ENCODE measurements at places on chromosomes 6 and 20. TPM values are rescaled to one million over a fixed set of nuclear protein-coding genes. Genes with fewer than 3 reads are reported as not detected.
A peak's percentile ranks its signal among the peaks of the same experiment; 100 is the strongest.

The LTA gene
- total RNA-seq, result not detected

GRCh38 chr6:141531040-141531439 lies 601.7 kb upstream of the GJE1 start:
- no peak for DNase-seq

DNA sequence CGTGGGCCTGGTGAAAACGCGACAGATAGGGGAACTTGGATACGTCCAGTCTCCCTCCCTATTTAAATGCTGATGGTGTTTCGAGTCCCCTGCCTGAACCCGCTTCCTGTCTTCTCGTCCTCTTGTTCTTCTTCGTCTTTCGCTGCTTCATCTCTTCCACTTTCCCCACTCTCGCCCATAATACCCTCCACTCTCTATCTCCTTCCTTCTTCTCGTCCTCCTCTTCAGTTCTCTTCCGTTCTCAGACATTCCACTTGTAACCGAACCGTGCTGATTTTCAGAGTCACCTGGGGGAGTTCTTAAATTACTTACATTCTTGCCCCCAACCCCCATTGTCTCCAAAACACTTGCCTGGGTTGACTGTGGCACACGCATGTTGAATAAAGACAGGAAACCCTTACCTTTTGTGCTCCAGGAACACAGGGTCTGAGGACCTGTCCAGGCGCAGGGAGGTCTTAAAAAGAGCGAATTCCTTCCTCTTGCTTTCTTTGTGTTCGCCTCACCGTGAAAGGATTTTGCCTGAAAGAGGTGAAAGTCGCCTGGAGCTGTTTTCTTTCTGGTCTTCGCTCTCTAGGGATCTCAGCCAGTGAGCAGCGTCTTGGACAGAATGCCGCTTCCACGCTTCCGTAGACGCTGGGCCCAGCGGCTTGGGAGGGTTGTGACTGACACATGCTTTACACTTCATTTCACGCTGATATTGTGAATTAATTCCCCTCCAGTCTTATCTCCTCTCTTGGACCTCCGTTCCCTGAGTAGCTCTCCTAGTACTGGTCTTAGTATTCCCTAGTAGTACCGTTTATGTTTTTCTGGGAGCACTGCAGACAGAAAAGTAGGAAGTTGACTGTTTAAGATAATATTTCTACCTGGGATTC lies 184.0 kb downstream of the GPX5 start:
- no peak for DNase-seq

The ENPP5 gene
- 2.2 TPM for total RNA-seq

The GABRR1 gene
- not detected for total RNA-seq

DNA sequence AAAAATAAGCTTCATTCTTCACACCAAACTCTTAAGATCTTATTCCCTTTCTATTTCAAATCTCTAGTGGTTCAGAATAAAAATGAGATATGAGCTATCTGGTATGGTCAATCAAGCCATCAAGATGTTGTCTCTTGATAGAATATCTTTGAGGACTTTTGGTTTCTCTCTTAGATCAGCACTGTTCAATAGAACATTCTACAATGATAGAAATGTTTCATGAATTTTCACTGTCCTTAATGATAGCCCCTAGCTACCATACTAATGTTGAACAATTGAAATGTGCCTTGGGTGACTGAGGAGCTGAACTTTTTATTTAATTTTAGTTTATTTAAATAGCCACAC lies 24.1 kb upstream of the HINT3 start:
- DNase-seq, result no peak

The RRAGD gene
- 1.7 TPM for total RNA-seq

- no peak for DNase-seq
Observed at GRCh38 chr20:23162887-23163286, 76.8 kb upstream of the CD93 start.

- DNase-seq, result peak; percentile 1
Observed at GRCh38 chr20:41181567-41181966, 44.2 kb downstream of the PLCG1 start.

DNA sequence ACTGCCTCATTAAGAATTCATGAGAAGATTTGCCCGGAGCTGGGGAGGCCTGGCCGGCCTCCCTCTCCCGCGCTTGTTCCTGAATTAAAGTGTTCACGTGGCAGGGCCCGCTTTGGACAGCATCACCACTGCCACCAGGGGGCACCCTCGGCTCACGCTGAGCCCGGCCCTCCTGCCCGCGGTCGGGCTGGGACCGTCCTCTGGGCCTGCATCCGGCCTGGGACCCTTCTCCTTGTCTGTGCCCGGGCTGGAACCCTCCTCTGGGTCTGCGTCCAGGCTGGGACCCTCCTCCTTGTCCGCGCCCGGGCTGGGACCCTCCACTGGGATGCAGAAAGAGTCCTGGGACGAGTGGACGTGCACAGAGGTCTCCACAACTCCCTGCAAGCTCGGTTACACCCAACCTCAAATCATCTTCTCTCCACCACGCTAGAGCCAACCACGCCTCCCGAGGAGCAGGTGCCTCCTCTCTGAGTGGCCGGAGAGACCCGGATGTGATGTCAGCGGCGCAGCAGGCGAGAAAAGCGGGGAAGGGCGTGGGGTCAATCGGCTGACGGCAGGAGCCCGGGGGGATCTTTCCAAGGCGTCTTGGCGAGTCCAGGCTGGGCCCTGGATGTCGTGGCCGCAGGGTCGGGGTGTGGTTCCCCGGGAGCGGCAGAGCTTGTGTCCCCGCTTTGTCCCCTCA lies 50.9 kb upstream of the DACT2 start:
- peak; percentile 90 for DNase-seq

GRCh38 chr6:106631346-106631745 lies 2.0 kb downstream of the QRSL1 start:
- DNase-seq, result no peak

DNA sequence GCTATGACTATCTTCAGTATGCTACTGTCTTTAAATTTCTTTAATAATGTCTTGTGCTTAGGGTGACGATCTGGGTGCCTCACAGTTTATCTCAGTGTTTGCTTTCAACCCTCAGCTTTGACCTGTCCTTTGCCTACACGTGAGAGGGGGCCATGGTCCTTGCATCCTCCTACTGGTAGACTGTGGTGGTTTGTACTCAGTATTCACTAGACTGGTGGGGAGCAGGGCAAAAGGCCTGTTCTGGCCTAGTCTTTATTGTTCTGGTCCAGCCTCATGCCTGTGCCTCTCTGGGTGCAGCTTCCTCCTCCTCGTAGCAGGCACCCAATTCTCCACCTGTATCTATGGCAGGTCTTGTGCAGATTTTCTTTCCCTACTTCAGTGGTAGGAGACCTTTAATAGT lies 354.9 kb downstream of the CD109 start:
- no peak for DNase-seq

The SLC32A1 gene
- total RNA-seq, result not detected

The KIAA0408 gene
- total RNA-seq, result 9.4 TPM

The ANKRD60 gene
- not detected for total RNA-seq

The GSTA3 gene
- not detected for total RNA-seq

The TSPO2 gene
- not detected for total RNA-seq

DNA sequence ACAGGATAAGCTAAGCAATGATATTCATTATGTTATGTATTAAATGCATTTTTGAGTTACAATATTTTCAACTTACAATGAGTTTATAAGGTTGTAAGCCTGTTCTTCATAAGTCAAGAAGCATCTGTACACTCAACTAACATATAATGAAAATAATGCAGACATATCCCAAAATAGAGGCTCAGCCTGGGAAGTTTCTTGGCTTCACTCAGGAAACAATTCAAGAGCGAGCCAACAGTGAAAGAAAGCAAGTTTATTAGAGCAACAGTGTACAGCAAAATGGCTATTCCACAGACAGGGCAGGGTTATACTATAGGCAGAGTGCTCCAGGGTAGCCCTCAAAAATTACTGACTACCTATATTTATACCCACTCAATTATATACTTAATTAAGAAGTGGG lies 1581.8 kb downstream of the HACE1 start:
- peak; percentile 16 for DNase-seq

DNA sequence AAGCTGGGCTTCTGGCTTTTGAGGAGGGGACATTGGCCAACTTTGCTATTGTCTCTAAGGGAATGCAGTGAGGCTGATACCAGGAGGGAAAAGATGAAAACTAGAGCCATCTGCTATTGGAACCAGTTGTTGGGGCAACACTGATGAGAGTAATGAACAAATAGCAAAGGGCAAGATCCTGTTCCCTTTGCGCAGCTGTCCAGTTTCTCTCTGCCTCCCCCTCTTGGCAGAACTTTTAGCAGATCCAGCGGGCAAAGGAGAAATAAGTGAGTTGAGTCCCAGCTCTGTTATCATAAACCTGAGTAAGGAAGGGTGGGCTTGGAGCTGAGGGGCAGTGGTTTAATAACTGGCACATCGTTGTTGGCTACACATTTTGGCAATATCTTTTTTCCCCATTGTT lies 126.8 kb downstream of the AKAP7 start:
- DNase-seq, result no peak

DNA sequence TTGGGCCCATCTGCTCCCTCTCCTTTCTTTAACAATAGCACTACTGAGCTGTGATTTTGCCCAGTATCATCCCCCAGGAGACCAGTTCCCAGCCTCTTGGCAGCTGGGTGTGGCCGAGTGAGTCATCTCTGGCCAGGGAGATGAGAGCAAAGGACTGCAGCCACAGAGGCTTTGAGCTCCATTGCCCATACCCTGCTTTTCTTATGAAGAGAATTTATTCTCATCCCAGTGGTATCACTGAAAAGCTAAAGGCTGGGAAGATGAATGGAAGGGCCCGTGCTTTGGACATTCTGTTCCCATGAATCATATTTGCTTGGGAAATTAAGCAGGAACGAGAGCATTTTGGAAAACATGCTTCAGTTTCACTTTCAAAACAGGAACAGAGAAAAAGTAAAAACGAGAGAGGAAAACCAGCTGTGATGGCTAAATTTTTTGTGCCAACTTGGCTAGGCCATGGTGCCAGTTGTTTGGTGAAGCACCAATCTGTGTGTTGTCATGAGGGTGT lies 14.9 kb downstream of the CST3 start:
- DNase-seq, result peak; percentile 56

DNA sequence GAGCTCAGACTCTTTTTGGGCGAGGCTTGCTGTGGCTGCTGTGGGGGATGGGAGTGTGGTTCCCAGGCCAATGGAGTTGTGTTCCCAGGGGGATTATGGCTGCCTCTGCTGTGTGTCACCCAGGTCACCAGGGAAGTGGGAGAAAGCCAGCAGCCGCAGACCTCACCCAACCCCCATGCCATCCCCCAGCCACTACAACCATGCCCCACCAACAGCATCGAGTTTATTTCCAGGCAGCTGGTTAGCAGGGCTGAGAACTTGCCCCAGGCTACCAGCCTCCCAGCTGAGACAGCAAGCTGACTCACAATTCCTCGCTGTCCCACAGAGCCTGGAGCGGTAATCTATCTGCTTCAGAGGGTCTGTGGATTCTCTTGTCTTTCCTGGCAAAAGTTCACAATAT lies 331.7 kb downstream of the FRK start:
- DNase-seq, result no peak

DNA sequence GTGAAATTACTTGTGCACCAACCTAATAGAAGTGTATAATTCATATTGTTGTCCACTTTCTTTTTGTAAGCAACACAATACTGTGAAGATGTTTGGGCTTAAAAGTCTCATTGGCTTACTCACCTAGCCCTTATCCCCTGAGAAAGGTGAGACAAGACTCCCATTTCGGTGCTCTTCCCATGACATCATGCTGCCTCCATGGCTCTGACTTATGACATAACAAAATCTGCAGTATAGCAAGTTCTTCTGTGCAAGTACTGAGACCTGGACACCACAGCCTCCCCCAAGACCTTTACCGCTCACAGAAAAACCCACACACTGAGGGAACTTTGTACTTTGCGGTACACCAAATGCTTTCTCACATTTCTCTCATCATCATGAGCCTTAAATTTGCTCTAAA lies 50.5 kb downstream of the HAO1 start:
- DNase-seq, result no peak

DNA sequence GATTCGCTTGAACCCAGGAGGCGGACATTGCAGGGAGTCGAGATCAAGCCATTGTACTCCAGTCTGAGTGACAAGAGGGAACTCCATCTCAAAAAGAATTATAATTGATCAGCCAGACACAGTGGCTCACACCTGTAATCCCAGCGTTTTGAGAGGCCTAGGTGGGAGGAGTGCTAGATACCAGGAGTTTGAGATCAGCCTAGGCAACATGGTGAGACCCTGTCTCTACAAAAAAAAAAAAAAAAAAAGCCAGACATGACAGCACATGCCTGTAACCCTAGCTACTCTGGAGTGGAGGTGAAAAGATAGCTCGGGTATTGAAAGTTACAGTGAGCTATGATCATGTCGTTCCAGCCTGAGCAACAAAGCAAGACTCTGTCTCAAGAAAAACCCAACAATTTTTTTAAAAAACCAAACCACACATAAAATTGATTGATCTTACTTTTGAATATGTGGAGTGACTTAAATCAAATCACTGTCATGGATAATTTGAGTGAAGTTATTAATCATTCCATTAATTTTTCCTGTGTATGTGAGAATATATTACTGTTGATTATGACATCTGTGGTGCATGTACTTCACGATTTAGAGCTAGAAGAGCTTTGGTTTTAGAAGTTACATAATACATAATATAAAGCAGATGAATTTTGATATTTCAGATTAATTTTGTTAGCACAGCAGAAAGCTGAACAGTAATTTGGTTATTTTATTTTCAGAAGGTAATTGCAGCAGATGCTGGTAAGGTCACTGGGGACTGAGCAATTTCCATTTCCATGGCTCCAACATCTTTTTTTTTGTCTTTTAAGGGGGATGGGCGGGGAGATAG lies 34.4 kb downstream of the NCOA7 start:
- DNase-seq, result no peak

GRCh38 chr6:137782166-137783039 lies 84.7 kb upstream of the TNFAIP3 start:
- DNase-seq, result no peak

The DEFB118 gene
- total RNA-seq, result not detected

The LY6G6D gene
- total RNA-seq, result not detected

DNA sequence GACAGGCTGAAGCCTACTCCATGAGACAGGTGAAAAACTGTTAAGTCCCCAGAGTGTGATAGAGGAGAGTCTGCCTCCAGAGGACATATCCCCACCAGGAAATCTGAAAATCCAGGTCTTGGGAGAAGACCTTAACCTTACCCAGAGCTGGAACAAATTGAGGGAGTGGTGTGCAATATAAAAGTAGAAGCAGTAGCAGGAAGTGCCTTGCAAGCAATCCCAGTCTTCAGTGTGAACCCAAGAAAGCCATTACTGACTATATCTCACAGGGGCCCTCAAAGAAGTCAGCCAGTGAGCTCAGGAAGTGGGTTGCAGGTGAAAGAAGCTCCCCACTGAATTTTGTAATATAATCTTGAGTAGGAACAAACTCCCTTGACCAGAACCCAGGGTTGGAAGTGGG lies 41.9 kb upstream of the PKIB start:
- DNase-seq, result no peak

The VTA1 gene
- total RNA-seq, result 15.6 TPM

Measured in stomach (tissue), 19 donors.